ENCODE measurements at places on chromosomes 1 and 21. TPM values are rescaled to one million over a fixed set of nuclear protein-coding genes. Genes with fewer than 3 reads are reported as not detected.

Gene TSPAN1
- total RNA-seq, result 10.7 TPM

Gene YOD1
- 6.7 TPM for total RNA-seq

Gene MATN1
- total RNA-seq, result not detected

Gene TDRKH
- 8.3 TPM for total RNA-seq

Gene PLA2G4A
- 0.44 TPM for total RNA-seq

Gene F5
- total RNA-seq, result 0.10 TPM

Gene RNF186
- not detected for total RNA-seq

Gene ITLN1
- total RNA-seq, result not detected

Gene AGL
- total RNA-seq, result 88.2 TPM

Gene BCL2L15
- total RNA-seq, result not detected

Gene TPTE
- total RNA-seq, result not detected

Gene FCRL4
- total RNA-seq, result not detected

Gene FAM72B
- not detected for total RNA-seq

Gene SERTAD4
- 0.10 TPM for total RNA-seq

Gene CELA2A
- total RNA-seq, result not detected

Gene SPATA45
- total RNA-seq, result not detected

Gene YY1AP1
- 140 TPM for total RNA-seq

Gene CTBS
- 4.9 TPM for total RNA-seq

All from gastrocnemius medialis (tissue), 4 donors.